Stimulated activated CD4-positive, alpha-beta T cell treated with anti-CD3 and anti-CD28 coated beads, Interleukin-1b, Interleukin-23, amount 100 ng/mL, for 48 hours (primary cell): ENCODE measurements at places on chromosomes 11 and 22.

- DNase-seq, result no peak
Observed at GRCh38 chr11:57641011-57641807, 8.5 kb downstream of the YPEL4 start.

DNA sequence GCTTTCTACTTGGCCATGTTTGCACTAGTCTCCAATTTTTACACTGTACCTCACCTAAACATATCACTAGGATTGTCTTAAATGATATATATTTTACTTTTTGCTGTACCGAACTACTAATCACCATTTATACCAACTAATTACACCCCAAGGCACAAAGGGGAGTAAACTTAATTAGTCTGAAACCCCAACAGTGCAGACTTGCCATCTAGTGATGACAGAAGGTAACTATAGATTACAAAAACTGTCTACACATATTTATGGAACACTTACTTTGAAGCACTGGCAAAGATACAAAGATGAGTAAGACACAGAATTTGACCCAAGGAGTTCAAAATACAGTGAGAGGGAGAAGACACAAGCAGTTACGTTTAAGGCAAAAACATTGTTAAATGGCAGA lies 139.7 kb downstream of the CNTN5 start:
- no peak for DNase-seq

GRCh38 chr22:50001388-50002231 lies 11.0 kb downstream of the IL17REL start:
- DNase-seq, result no peak

DNA sequence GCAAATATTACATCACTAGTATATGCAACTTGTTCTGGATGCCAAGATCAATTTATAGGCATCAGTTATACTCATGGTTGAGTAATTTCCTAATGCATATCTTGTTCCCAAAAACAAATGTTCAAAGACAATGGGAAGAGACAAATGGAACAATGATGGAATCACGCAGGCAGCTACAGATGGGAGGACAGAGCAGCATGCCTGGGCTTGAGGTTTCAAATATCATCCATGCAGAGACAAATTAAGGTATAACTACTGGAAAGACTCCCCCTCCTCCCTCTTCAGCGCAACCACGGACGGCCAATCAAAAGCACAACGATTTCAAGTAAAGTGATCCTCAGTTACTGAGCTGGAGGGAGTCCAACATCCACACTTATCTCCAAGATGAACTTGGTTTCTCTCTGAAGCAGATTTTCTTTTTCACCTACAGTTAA lies 106.8 kb downstream of the CCDC83 start:
- no peak for DNase-seq

- no peak for DNase-seq
Observed at GRCh38 chr22:43860831-43861230, 1.5 kb downstream of the SULT4A1 start.

GRCh38 chr11:116172851-116173250 lies 599.9 kb downstream of the BUD13 start:
- no peak for DNase-seq

DNA sequence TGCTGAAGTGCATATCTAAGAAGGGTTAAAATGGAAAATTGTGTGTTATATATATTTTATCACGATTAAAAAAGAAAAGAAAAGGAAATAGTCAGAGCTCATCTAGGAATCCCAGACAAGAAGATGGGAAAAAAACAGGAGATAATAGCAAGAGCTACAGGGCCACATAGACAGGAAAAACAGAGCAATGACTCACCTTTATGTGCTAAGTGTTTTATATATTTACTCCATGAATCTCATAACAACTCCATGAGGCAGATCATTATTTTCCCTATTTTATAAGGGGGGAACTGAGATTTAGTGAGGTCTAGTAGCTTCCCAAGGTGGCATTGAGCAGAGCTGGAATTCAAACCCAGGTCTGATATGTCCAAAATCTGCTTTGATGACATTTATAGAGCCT lies 18.1 kb upstream of the ELF5 start:
- DNase-seq, result no peak
